NCI-H446 (cell line): ENCODE measurements at places on chromosomes 5 and 9.

GRCh38 chr5:9781275-9781674 is 151.1 kb upstream of the TAS2R1 start:
- no peak for DNase-seq

DNA sequence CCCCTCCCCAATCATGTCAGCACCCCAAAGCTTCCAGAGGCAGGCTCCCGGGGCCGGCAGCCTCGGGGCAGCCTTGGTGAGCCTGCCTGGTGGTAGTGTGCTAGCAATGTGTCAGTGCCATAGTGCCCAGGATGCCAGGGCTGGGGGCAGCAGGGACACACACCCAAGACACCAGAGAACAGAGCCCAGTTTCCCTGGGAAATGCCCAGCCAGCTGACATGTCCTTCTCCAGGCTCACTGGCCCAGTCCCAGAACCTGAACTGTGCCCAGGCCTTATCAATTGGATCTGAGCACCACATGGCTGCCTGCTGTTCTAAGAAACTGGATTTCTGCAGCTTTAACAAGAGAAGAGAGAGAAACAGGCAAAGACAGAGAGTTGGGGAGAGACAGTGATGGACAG is 74.9 kb upstream of the LRRTM2 start:
- no peak for DNase-seq

DNA sequence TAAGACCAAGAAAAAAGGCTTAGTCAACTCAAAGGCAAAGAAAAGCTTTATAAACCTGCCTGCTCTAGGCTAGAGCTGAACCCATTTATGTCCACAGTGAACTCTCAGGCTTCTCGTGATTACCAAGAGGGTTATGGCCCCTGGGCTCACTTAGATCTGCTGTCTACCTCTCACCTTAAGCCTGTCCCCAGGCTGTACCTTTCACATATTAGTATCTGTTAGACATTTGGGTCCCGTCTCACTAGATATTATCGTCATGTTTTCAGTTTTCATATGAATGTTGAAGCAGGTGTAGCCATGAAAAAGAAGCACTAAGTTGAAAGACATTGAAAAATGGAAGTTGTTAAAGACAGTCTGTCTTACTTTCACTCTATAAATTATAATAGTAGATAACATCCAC is 75.2 kb upstream of the COX7C start:
- no peak for DNase-seq

GRCh38 chr5:68054638-68055037 is 160.9 kb upstream of the PIK3R1 start:
- DNase-seq, result peak; percentile 15

DNA sequence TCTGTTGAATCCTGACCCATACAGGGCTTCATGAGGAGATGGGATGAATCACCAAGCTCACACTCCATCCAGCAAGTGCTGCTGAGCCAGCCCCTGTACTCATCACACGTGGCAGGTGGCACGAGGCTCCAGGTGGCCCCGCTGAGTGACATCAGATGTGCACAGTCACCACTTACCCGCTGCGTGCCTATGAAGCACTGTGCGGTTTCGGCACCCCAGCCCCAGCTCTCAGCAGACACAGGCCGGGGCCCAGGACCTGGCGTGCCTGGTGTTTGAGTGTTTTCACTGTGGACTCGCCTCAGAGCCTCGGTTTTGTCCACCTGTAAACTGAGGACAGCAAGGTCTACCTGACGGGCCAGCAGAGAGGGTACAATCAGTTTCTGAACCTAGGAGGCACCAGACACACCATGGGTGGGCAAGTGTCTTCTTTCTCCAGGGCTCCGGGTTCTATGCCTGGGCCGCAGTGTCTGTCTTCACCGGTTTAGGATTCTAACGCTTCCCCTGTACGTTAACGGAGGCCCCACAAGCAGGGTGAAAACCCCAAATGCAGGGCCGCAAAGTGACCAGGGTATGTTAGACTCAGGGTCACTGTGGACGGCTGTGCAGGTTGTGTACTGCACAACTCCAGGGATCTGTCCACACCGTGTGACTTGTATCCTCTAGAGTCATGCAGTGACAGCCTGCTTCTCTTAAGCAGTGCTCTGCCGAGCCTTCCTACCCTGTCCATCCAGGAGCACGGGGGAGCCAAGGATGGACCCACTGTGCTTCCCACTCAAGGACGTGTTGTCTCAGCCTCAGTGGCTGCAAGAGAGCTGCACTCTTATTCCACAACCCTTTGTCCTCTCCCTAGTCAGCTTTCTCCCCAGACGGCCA is 44.3 kb upstream of the COL5A1 start:
- DNase-seq, result no peak

GRCh38 chr5:87398981-87399614 is 13.6 kb downstream of the CCNH start:
- no peak for DNase-seq

DNA sequence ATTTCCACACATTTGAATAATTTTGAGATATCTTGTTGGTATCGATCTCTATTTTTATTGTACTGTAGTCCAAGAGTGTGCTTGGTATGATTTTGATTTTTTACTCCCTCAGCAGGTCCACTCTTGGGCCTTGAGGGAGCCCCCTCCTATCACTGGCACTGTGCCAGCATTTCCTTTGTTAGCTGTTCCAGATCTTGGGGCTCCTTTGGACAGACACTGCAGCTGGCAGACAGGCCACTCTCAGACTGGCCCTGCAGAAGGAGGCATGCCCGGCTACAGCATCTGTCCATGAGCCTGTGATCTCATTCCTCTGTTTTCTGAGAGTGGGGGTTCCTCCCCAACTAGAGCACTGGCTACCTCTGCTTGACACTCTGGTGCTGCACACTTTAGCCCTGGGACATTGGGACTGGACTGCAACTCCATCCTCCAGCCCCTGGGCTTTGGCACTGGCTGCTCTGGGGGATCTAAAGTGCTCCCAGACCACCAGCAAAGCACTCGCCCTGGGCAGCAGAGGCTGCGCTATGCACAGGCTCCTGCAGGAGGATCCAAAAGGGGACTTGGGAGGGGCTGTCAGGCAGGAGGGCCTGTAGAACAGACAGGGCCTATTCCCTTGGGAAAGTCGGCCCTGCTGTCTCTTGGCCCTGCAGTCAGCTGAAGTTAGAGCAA is 271.3 kb upstream of the DMAC1 start:
- DNase-seq, result no peak
